Activated CD4-positive, alpha-beta T cell treated with anti-CD3 and anti-CD28 coated beads for 24 hours (primary cell): ENCODE measurements at places on chromosomes 3 and 15.

- DNase-seq = no peak
Measured at GRCh38 chr3:50111757-50112156, 23.0 kb downstream of the RBM5 start.

DNA sequence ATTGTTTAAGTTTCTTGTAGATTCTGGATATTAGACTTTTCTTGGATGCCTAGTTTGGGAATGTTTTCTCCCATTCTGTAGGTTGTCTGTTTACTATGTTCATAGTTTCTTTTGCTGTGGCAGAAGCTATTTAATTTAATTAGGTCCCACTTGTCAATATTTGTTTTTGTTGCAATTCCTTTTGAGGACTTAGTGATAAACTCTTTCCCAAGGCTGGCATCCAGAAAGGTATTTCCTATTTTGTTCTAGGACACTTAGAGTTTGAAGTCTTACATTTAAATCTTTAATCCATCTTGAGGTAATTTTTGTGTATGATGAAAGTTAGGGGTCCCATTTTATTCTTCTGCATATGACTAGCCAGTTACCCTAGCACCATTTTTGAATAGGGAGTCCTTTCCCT, 54.9 kb downstream of the MME start:
- no peak for DNase-seq

- DNase-seq = no peak
Measured at GRCh38 chr15:29631076-29632070, 190.9 kb downstream of the TJP1 start.

GRCh38 chr3:82558081-82558480, 796.6 kb upstream of the GBE1 start:
- DNase-seq = no peak
